NCI-H1436 treated with DMSO at 0.1 percent for 48 hours (cell line): ENCODE measurements at places on chromosomes 13 and 19.
A peak's percentile ranks its signal among the peaks of the same experiment; 100 is the strongest.

GRCh38 chr19:13024951-13025697 is 29.8 kb downstream of the NFIX start:
- DNase-seq: no peak

- no peak for DNase-seq
Observed at GRCh38 chr19:16091546-16092475, 15.5 kb downstream of the TPM4 start.

DNA sequence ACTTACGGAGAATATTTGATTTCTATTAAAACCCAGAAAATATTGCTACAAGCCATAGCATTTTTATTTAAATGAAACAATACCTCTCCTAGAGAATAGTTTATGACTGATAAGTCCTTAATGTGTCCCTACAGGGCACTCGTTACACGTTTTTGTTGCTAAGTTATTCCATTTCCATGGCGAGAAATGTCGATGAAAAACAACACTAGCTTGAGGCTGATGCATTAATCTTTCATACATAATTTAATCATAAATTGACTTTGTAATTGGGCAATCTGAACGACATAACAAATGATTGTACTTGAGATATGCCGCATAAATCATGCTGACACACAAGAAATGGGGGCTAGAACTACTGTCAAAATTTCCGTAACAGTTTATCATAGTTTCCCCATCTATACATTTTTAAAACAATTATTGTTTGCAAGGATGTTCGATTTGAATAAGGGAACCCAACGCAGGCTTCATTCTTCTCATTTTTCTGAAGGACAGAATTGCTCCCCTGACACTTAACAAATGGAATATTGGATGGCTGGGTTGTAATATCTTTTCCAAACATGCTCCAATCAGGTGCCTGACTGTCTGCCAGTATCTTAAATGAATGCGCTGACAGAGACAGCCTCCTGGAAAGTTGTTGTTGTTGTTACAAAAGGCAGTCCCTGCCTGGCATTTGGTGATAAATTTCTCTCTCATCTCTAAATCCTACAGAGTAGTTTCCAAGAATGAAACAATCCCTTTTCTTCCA is 61.9 kb downstream of the FLT1 start:
- DNase-seq: no peak

DNA sequence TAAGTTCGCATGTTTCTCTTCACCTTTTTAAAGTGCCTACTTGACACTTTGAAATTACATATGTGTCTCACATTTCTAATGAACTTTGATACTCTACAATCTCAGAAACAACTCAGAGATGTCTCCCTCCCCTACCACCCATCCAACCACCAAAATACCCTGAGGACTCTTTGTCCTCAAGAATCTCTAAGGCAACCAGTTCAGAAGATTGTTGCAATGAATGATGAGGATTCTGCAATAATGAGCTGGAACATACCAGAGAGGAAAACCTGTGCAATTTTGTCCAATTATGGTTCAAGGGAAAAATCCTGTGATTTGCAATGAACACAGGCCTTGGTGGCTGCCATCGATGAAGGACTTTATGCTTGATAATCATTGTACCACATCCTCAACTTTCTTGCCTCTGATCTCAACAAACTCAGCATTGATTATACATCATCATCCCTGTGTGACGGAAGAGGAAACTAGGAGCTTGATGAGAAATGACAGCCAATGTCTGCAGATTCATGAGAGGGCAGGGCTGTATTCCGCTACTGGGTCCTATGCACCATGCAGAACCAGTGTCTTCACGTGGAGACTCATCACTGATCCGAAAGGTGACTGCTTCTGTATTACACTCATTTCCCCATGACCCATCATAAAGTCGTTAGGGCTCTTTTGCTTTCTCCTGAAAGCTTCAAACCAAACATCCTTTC is 1.1 kb downstream of the FPR1 start:
- no peak for DNase-seq

GRCh38 chr13:107348471-107348870 is 780.5 kb upstream of the ARGLU1 start:
- DNase-seq: no peak

- no peak for DNase-seq
Observed at GRCh38 chr19:24078680-24079079, 8.3 kb upstream of the ZNF254 start.

DNA sequence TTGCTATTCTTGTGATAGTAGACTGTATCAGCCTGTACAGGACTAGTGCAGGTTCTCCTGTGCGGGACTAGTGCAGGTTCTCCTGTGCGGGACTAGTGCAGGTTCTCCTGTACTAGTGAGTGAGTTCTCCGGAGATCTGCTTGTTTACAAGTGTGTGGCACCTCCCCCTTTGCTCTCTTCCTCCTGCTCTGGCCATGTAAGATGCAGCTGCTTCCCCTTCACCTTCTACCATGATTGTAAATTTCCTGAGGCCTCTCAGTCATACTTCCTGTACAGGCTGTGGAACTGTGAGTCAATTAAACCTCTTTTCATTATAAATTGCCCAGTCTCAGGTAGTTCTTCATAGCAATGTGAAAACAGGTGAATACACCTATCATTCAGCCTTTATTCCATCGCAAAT is 289.6 kb downstream of the TEX29 start:
- DNase-seq: peak; percentile 48

DNA sequence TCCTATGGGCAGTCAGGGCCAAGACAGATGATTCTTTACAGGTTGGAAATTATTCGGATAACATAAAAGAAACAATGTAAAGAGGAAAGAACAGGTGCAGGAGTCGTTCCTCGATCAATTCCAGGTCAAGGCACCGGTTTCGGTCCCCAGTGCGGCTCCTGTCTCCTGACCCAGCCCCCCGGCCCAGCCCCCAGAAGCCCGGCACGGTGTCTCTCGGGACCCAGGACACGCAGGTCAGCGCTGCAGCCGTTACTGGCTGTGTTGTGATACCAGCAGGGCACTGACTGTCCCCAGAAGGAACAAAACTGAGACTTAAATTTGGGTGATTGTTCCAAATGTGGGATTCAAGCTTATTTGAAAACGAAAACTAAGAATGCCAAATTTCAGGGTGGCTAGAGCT is 8.5 kb downstream of the RASA3 start:
- DNase-seq: no peak

DNA sequence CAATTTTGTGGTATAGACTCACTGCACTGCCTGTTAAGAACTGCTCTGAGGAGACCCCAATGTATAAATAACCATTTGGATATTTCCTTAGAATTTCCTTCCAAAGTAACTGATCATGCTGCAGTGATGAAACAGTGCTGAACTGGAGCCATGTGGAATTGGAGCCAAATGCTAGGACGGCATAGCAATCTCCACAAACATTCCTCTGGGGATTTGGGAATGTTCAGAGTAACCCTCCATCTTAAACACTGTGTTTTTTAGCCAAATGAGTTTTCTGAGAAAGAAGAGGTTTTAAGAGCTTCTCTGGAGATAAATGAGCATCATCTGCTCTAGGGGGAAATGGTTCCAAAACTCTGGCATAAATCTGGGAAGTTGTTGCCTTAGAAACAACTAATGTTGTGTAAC is 98.2 kb downstream of the OLFM4 start:
- DNase-seq: no peak

- no peak for DNase-seq
Observed at GRCh38 chr13:32098272-32098671, 66.7 kb downstream of the FRY start.

- DNase-seq: no peak
Observed at GRCh38 chr13:51419001-51419636, 33.7 kb downstream of the INTS6 start.

DNA sequence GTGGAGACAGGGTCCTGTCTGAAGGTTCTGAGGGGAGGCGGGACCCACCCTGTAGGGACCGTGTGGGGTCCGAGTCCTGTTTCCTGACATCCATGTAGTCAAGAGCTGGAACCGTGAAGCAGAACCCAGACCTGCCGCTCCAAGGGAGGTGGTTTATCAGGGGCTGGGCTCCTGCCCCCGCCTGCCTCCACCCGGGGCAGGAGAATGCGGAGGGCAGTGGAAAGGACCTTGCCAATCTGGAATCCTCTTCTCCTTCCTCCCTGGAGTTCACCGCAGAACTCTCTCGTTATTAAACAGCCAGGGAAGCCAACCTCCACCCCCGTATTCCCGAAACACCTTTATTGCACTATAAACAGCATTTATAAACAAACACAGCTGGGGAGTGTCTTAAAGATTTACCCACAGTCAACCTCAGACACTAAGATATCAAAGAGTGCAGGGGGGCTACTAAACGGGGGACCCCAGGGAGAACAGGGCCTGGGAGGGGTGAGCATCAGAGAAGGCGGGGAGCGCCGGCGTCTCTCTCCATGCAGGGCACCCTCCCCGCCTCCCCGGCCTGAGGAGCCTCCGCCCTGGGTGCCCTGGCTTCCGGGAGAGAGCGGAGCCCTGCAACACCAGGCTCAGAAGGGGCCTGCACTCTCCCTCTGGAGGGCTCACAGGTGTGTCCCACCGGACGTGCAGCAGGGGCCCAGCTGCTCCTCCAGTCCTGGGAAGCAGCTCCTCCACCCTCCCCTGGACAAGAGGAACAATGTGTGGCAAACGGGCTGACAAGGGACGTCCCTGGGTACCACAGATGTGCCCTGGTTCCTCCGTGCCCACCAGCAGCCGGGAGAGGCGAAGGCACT is 3.6 kb downstream of the C2CD4C start:
- DNase-seq: no peak

DNA sequence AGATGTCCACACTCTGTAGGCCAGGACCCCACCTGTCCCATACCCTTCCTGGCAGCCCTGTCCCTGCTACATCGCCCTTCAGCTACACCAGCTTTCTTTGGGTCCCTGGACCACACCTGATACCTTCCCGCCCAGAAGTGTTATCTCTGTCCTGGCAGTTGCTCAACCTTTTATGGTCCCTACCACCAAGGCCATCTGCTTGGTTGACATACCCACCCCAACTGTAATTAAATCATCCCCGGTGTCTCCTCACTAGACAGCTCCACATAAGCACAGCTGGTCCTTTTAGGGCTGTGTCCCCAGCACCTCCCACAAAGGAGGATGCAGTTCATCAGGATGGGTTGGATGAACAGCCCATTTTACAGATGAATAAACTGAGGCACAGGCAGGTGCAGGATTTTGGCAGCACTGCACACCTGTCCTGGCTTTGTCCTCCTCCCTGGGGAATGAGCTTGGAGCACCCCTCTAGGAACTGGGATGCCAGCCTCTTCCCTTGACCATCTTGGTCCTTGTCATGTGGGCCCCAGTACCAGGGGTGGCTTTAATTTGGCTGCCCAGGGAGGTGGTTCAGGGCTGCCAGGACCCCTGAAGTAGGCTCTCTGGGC is 12.9 kb downstream of the NACC1 start:
- no peak for DNase-seq

GRCh38 chr19:1755467-1756171 is 2.3 kb downstream of the ONECUT3 start:
- no peak for DNase-seq

- no peak for DNase-seq
Observed at GRCh38 chr13:59677966-59678814, 485.5 kb downstream of the DIAPH3 start.

DNA sequence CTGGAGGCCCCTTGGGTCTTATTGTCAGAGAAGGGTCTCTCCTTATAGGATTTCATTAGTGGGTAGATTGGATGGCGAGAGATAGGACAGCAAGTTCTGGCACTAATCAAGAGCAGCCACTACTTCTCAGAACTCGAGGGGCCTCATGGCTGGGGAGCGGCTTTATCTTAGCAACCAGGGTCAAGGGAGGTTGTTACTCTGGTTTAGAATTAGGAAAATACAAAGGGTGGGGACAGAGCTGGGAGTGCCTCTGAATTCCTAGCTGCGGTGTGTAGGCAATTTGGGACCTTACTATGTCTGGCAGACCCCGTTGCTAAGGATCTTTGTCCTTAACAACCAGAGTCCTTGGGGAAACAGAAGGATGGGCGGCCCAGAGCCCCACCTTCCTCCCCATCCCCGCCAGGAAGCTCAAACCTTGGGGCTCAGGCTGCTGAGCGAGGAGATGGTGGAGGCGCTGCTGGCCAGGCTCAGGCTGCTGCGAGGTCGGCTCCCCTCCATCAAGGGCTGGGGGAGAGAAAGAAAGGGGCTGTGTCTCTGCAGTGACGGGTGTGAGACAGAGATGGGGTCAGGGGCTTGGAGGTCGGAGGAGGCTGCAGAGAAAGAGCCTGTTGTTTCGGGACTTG is 1.2 kb downstream of the PLEKHA4 start:
- no peak for DNase-seq

DNA sequence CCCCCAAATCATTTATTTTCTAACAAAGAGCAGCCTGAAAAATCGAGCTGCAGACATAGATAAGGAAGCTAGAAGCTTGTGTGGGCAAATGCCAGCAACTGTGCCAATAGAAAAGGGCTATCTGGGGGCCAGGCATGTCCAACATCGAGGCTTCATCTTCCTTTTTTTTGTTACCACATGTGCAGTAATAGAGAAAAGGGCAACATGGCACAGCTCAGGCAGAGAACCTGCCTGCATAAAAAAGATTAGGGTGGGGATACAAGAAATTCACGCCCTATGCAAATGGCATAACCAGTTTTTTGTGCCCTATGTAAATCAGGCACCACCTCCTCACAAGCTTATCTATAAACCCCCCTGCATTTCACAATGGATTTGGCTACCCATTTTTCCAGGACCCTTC is 60.4 kb upstream of the ABCC4 start:
- DNase-seq: no peak
